GOT3 (cell line): ENCODE measurements at places on chromosomes 11 and 22.

GRCh38 chr22:29654420-29654819 lies 51.0 kb downstream of the NF2 start:
- no peak for DNase-seq

DNA sequence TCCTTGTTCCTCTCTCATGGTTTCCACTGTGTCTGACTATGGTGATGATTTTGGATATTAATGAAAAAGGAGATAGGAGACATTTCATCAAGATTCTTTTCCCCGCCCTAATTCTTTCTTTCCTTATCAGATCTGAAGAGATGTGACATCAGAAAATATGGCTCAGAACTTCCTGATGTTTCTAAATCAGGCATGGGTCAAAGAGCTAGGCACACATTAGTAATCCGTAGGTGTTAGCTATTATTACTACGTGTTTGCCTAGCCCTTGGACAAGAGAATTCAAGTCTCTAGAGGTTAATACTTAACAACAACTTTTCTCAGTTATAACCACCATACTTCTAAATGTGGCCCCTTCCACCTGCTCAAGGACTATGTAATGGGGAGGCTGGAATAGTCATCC lies 5.8 kb downstream of the JOSD1 start:
- no peak for DNase-seq

DNA sequence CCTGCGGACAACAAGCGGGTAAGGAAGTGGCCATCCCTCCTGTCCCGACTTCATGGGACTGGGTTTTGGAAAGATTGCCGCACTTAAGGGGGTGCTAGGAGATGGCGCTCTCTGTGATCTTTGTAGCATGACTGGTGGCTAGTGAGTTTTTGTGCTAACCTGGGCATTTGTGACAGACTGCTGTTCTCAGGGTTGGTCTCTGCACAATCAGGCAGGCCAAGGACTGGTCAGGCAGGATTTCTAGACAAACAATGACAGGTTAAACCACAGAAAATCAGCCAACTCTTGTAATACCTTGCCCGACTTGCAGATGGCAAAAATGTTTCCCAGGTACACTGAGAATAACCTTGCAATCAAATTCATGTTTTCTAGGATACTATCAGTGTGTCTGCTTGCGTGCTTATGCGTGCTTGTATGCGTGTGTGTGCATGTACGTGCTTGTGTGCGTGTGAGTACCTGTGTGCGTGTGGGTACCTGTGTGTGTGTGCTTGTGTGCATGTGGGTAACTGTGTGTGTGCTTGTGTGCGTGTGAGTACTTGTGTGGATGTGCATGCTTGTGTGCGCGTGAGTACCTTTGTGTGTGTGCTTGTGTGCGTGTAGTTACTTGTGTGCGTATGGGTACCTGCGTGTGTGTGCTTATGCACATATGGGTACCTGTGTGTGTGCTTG lies 25.6 kb upstream of the SORL1-AS1 start:
- DNase-seq = no peak

GRCh38 chr11:34505874-34506273 lies 7.7 kb downstream of the ELF5 start:
- no peak for DNase-seq
